ENCODE measurements at places on chromosomes 2 and 18. TPM values are rescaled to one million over a fixed set of nuclear protein-coding genes. Genes with fewer than 3 reads are reported as not detected.

The CRACDL gene
- total RNA-seq: not detected

The CELF4 gene
- total RNA-seq: not detected

The DCDC2C gene
- not detected for total RNA-seq

The RALBP1 gene
- total RNA-seq: 83.1 TPM

The SPATA3 gene
- total RNA-seq: not detected

The MOB1A gene
- total RNA-seq: 88.6 TPM

The EGR4 gene
- total RNA-seq: not detected

The CNOT9 gene
- total RNA-seq: 77.6 TPM

The UGT1A8 gene
- total RNA-seq: not detected
